ENCODE measurements at places on chromosomes 7 and 10. TPM values are rescaled to one million over a fixed set of nuclear protein-coding genes. Genes with fewer than 3 reads are reported as not detected.

Gene PIK3CG
- 18.7 TPM for total RNA-seq

Gene WNT8B
- total RNA-seq: 0.22 TPM

Gene GIMAP7
- total RNA-seq: 45.1 TPM

Gene PRSS2
- not detected for total RNA-seq

Gene RBP4
- not detected for total RNA-seq

Gene PDE6C
- not detected for total RNA-seq

Gene CYP26C1
- 0.05 TPM for total RNA-seq

Gene DPP6
- total RNA-seq: not detected

Gene CYP3A5
- total RNA-seq: 0.36 TPM

Gene AP1S1
- 23.4 TPM for total RNA-seq

Gene ETV1
- 1.1 TPM for total RNA-seq
